ENCODE measurements at places on chromosomes 16 and 17.

DNA sequence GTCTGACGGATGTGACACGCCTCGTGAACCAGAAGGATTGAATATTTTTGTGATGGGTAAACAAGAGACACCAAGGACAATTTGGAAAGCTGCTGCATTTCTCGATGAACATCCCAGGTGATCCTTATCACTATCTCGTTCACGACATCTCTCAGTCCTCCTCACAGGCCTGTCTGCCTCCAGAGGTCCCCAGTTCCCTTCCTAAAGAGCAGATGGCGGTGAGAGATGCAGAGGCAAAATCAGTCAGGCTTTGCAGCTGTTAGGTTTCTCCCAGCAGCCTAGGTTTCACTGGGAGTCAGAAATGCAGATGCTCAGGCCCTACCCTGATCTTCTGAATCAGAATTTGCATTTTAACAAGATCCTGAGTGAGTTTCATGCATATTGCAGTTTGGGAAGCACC, 23.6 kb downstream of the SCPEP1 start:
- DNase-seq: no peak

DNA sequence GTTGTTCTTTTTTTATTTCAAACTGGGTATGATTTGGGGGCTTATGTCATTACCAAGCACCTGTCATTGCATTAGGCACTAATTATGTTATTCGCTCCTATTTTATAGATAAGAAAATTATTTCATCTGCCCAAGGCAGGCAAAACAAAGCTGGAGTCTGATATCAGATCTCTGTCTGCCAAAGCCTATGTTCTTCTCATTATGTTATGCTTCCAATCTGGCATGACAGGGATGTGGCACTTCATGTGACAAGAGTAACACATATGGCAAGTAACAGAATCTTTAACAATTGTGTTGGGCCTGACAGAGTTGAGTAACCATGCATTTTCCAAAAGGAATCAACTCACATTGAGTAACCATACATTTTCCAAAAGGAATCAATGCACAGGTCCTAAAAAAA, 61.2 kb upstream of the TOM1L1 start:
- DNase-seq: no peak

GRCh38 chr17:14138649-14139048, 69.3 kb downstream of the COX10 start:
- no peak for DNase-seq

DNA sequence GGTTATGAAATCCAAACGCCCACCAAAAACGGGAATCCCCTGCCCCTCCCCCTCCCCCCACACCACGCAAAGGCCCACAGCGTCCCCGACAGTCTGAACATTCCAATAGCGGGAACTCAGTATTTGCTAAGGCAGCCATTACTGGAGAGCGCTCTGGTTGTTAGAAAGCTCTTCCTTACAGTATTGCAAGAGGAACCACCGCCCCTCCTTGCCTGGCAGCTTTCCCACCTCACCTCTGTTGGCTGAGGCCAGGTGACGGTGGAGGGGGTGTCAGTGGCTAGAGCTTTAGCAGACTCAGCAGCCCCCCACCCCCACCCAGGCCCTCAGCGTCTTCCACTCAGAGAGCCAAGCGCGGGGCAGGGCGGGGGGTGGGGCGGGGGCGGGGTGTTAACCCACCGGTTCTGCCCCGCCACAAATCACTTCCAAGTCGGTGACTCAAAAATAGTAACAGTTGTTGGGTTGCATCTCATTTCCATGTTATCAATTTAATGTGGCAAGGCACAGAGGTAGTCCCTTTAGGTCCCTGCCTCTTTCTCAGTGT, 2.2 kb upstream of the PLEKHH3 start:
- no peak for DNase-seq

- no peak for DNase-seq
Measured at GRCh38 chr16:82990155-82990554, 363.4 kb downstream of the CDH13 start.

Data from renal cortex interstitium (tissue), 15 donors.